ENCODE measurements at places on chromosomes 2 and 18.

- no peak for DNase-seq
Observed at GRCh38 chr2:118705032-118705431, 142.4 kb downstream of the EN1 start.

DNA sequence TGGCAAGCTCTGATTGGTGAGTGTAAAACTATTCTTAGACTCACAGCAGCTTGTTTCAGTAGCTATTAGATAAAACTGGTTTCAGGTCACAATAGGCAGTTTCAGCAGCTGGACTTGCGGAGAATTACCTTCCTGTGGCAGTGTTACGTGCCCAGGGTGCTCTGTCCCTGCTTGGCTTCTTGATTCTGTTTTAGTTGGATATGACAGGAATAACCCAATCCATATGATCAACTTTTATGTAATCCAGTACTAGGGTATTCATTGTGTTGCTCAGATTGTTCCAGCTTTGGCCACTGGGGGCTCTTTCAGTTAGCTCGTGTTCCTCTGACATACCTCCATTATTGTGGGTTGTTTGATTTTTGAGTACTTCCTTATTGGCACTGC is 43.1 kb downstream of the INPP4A start:
- no peak for DNase-seq

DNA sequence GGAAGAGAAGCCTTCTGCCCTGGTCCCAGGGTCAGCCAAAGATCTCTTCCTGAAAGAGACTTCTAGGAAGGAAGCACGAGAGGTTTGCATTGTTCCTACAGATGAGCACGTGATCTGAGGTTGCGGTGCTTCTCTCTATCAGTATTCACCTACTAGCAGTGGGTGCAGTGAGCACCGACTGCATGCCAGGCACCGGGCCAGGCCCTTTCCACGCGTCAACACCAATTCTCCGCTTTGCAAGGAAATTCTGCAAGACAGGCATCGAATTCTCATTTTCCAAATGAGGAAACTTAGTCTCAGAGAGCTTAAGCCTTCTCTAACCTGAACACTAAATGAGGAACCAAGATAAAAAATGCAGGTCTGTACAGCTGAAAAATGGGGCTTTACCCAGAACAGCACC is 151.5 kb upstream of the MYCN start:
- no peak for DNase-seq

DNA sequence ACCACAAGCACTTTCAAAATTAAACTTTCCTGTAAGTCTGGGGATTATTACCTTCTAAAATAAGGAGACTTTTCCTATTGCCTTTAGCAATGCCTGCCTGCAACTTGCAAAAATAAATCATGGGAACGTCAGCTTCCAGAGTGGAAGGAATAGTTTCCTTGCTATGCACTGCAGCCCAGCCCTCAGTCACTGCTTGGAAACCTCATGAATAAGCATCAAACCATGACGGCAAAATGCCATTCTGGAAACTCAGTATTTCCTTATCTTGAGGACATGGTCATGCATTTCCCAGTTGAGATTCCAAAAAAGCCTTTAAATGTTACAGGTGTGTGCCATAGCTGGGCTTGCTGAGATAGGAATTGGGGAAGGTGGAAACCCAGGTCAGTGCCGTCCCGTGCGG is 84.2 kb upstream of the OTOS start:
- DNase-seq, result no peak

- DNase-seq, result no peak
Observed at GRCh38 chr2:64838817-64839216, 150.4 kb upstream of the SLC1A4 start.

- DNase-seq, result no peak
Observed at GRCh38 chr18:64438178-64438577, 289.3 kb upstream of the LINC00305 start.

DNA sequence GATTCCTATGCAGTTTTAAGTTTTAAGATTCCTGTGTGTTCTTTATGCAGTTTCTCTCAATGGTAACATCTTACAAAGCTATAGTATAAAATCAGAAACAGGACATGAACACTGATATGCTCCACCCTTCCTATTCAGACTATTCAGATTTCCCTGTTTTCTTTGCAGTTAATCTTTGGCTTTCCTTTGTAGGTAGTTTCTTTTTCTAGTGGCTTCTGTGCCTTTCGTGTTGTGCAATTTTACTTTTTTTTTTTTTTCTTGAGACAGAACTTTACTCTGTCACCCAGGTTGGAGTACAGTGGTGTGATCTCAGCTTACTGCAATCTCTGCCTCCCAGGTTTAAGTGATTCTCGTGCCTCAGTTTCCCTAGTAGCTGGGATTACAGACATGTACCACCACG is 94.9 kb upstream of the RNU4ATAC start:
- no peak for DNase-seq

- DNase-seq, result no peak
Observed at GRCh38 chr2:35522450-35522849, 833.1 kb upstream of the CRIM1 start.
